ENCODE measurements at places on chromosomes 16 and 17.
A peak's percentile ranks its signal among the peaks of the same experiment; 100 is the strongest.

GRCh38 chr16:65779201-65779600 is 587.3 kb upstream of the CDH5 start:
- H3K36me3 ChIP-seq: no peaks in the 10 kb centered on the region
- no peaks in the 10 kb centered on the region for H3K27me3 ChIP-seq
- no peak overlapping the region for H3K27ac ChIP-seq
- H3K4me1 ChIP-seq: no peaks in the 10 kb centered on the region
- no peak overlapping the region for H3K4me3 ChIP-seq
- no peak for DNase-seq

- no peak overlapping the region for H3K4me3 ChIP-seq
- H3K27ac ChIP-seq: no peak overlapping the region
- H3K4me1 ChIP-seq: peaks cover 10% of the 10 kb centered on the region
- no peaks in the 10 kb centered on the region for H3K27me3 ChIP-seq
Observed at GRCh38 chr17:1511290-1511689, 5.1 kb downstream of the INPP5K start.

DNA sequence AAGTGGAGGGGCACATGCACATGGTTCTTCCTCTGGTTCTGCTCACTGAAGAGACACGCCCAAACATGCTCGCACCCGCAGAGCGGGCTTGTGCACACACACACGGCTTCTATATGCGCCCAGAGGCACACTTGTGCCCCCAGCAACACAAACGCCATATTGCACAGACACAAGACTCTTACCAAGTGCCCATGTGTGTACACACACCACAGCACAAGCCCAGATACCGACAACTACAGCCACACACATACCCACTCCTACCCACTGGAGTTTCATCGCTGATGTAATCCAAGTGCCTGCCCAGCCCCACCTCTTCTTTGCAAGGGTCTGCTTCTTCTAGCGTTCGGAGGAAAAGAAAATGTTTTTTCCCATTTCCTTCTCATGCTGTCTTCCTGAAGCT is 6.5 kb upstream of the PRR29 start:
- no peak for DNase-seq
- peaks cover 31% of the 10 kb centered on the region for H3K4me1 ChIP-seq
- H3K4me3 ChIP-seq: no peak overlapping the region

DNA sequence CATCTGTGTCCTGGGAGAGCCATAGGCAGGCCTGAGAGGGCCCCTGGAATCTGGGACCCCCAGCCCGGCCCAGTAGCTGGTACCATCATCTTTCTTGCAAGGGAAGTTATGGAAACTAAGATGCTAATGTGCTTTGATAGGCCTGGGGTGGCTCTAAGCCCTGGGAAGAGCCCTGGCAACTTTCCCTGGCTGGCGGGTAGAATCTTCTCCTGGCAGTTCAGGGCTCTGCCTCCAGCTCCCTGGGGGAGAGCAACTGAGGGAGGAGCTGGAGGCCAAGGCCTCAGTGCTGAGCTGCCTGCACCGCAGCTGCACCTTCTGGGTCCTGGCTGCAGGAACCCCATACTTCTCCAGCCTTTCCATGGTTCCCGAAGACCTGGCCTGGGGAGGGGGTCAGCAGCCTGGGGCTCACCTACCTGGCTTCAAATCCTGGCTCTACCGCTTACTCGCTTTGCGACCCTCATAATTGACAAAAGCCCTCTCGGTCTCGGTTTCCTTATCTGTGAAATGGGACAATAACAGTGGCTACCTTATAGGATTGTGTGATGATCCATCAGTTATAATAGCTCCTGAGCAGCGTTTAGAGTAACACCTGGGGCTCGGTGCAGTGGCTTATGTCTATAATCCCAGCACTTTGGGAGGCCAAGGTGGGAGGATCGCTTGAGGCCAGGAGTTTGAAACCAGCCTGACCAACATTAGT is 333.7 kb downstream of the SEC14L1 start:
- no peak for DNase-seq
- no peaks in the 10 kb centered on the region for H3K36me3 ChIP-seq
- no peaks in the 10 kb centered on the region for H3K27me3 ChIP-seq
- H3K4me3 ChIP-seq: no peak overlapping the region
- peak overlapping the region; percentile 96 for H3K27ac ChIP-seq
- peaks cover 80% of the 10 kb centered on the region for H3K4me1 ChIP-seq

GRCh38 chr17:34892461-34893249 is 68.6 kb downstream of the CCT6B start:
- H3K4me1 ChIP-seq: no peaks in the 10 kb centered on the region
- peaks cover 16% of the 10 kb centered on the region for H3K27me3 ChIP-seq
- no peaks in the 10 kb centered on the region for H3K36me3 ChIP-seq
- H3K4me3 ChIP-seq: no peak overlapping the region
- DNase-seq: peak; percentile 59

DNA sequence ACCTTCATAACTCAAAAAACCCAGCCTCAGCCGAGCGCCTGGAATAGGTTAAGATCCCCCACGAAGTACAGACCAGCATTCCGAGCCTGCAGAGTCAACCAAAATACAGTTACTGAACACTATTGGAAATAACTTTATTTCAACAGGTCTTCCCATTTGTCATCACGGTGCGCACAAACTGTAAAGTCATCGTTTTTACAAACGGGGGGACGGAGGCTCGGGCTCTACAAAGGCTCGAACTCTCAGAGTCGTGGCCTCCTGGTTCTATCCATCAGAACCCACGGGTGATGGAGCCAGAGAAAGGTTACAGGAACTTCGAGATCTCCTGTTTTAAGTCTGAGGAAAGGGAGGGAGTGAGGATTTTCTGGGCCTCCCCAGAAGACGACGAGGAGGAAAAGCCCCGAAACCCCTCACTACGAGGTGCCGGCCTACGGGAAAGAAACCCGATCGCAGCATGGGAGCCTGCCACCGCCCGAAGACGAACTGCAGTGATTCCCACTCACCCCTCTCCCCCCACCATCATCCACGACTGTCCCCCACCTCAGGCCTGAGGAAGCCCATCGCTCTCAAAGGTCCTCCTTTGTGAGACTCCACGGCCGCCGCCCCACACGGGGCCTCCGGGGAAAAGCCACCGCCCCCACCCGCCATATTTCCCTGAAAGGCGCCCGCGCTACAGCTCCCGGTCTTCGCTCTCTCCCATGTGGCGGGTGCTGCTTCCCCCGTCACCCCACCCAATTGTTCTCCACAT is 917 bp downstream of the YWHAE start:
- peak overlapping the region; percentile 99 for H3K27ac ChIP-seq
- H3K4me3 ChIP-seq: peak overlapping the region; percentile 86
- DNase-seq: peak; percentile 62
- peaks cover 8% of the 10 kb centered on the region for H3K4me1 ChIP-seq

DNA sequence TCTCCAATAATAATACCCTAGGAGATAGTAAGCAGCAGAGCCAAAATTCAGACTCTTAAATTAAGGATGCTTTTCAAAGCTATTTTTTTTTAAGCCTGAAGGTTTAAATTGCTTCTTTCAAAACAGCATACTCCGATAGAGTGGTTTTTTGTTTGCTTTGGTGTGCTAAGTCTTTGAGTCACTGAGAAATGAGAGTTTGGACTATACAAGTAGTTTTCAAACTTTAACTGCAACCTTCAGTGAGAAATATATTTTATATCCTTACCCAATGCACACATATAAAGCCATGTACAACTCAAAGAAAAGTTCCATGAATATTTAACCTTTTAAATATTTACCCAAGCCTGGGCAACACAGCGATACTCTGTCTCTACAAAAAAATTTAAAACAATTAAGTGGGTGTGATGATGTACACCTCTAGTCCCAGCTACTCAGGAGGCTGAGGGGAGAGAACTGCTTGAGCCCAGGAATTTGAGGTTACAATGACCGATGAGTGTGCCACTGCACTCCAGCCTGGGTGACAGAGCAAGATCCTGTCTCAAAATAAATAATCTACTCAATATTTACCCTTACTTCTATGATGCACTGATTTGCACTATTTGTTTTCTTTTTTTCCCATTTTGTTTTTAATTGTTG is 19.2 kb downstream of the DCUN1D3 start:
- no peaks in the 10 kb centered on the region for H3K27me3 ChIP-seq
- no peak overlapping the region for H3K27ac ChIP-seq
- peaks cover 22% of the 10 kb centered on the region for H3K4me1 ChIP-seq
- no peak overlapping the region for H3K4me3 ChIP-seq
- no peak for DNase-seq

- no peak overlapping the region for H3K27ac ChIP-seq
- H3K4me1 ChIP-seq: no peaks in the 10 kb centered on the region
- peaks cover 13% of the 10 kb centered on the region for H3K27me3 ChIP-seq
- H3K36me3 ChIP-seq: no peaks in the 10 kb centered on the region
- H3K4me3 ChIP-seq: no peak overlapping the region
Observed at GRCh38 chr17:58267347-58268324, 13.1 kb downstream of the MPO start.

DNA sequence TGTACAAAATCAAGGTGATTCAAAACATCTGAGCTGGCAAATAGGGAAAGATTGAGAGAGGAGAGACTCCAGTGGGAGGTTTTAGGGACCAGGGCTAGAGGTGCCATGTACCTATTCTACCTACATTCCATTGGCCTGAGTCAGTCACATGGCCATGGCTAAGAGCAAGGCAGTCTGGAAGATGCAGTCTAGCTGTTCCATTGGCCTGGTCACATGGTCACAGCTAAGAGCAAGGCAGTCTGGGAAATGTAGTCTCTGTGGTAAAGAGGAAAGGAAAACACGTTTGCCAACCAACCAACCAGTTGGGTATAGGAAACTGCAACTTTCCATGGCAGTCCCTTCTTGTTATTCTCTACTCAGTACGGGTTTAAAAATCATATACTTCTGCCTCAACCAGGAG is 369.1 kb downstream of the XYLT1 start:
- DNase-seq: no peak
- H3K27ac ChIP-seq: no peak overlapping the region
- no peaks in the 10 kb centered on the region for H3K4me1 ChIP-seq
- H3K4me3 ChIP-seq: no peak overlapping the region
- H3K27me3 ChIP-seq: no peaks in the 10 kb centered on the region

DNA sequence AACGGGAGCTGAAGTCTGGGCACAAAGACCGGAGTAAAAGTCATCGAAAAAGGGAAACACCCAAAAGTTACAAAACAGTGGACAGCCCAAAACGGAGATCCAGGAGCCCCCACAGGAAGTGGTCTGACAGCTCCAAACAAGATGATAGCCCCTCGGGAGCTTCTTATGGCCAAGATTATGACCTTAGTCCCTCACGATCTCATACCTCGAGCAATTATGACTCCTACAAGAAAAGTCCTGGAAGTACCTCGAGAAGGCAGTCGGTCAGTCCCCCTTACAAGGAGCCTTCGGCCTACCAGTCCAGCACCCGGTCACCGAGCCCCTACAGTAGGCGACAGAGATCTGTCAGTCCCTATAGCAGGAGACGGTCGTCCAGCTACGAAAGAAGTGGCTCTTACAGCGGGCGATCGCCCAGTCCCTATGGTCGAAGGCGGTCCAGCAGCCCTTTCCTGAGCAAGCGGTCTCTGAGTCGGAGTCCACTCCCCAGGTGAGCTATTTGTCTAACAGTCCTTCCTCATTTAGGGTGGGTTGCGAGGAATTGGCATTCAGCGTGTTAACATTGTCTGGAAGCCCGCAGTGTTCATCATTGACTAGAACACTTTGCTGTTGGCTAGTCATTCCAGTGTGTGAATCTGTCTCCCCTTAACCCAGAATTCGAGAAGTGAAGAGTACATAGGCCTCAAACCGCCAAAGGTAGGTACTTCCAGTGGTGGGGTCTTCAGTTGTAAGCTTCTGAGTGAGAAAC is 1.5 kb downstream of the CDK12 start:
- H3K36me3 ChIP-seq: no peaks in the 10 kb centered on the region
- H3K27me3 ChIP-seq: no peaks in the 10 kb centered on the region
- DNase-seq: peak; percentile 6
- peak overlapping the region; percentile 88 for H3K4me3 ChIP-seq

DNA sequence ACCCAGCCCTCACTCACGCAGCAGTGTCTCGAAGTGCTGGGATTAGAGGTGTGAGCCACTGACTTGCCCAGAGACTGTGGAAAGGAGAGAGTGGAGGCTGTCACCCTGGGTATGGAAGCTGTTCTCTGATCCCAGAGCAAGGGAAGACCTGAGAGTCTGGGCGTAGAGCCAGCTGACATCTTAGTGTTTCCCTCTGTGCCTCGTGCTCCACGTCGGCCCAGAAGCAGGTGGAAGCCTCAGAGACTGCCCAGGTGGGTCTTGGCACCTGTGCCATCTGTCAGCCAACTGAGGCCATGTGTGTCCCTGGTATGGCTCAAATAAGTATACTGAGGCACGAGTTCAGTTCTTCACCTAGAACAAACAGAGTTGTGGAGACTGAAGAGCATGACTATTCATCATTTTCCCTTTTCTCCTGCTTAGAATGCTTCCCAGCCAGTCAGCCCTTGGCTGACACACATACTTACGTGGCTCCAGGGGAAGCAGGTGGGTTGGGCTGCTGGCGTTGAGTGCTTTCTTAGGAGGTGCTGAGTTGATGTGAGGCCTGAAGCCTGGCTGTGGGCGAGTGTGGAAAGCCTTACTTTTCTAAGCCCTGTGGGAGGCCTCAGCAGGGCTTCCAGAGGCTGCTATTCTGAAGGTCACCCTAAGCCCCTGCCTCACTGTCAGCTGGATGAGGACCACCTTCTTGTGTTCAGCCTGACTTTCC is 8.1 kb downstream of the CTRL start:
- H3K27me3 ChIP-seq: no peaks in the 10 kb centered on the region
- peak overlapping the region; percentile 47 for H3K27ac ChIP-seq
- no peak overlapping the region for H3K4me3 ChIP-seq
- peaks cover 32% of the 10 kb centered on the region for H3K4me1 ChIP-seq

DNA sequence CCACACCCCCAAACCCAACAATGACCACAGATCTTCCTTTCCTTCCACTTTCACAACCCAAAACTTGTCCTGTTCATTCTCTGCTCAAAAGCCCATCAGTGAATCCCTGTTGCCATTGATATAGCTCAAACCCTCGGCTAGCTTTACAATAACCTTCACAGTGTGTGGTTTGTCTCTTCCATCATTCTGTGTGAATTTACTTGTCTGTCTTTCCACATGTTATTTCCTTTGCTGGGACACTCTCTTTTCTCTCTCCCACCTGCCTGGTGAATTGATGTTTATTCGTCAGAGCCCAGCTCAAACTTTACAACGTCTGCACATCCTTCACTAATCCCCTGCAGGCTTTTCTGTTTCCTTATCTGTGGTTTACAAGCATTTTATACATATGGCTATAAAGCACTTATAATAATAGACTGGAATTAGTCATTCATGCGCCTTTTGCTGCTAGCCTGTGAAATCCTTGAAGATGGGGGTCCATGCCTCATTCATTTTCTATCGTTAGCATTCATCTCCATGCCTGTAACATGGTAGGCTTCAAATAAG is 114.4 kb downstream of the CDH13 start:
- H3K27ac ChIP-seq: no peak overlapping the region
- H3K36me3 ChIP-seq: no peaks in the 10 kb centered on the region
- no peaks in the 10 kb centered on the region for H3K27me3 ChIP-seq
- H3K4me3 ChIP-seq: no peak overlapping the region
- peaks cover 28% of the 10 kb centered on the region for H3K4me1 ChIP-seq
- no peak for DNase-seq

- DNase-seq: no peak
- no peaks in the 10 kb centered on the region for H3K27me3 ChIP-seq
- H3K36me3 ChIP-seq: no peaks in the 10 kb centered on the region
- H3K4me1 ChIP-seq: no peaks in the 10 kb centered on the region
Observed at GRCh38 chr17:16473044-16474011, 18.7 kb downstream of the LRRC75A start.

Data from cardiac muscle cell (in vitro differentiated cells and primary cell).